GM12878 (cell line): ENCODE measurements at places on chromosomes 6 and 20.

- DNase-seq: no peak
These were observed 205.9 kb downstream of the ZMYND8 start for GRCh38 chr20:47150403-47151152.

- DNase-seq: no peak
These were observed 77.9 kb upstream of the CDH4 start for GRCh38 chr20:61173961-61174725.

- no peak for DNase-seq
These were observed 3.1 kb downstream of the B3GALT4 start for GRCh38 chr6:33279971-33280511.

DNA sequence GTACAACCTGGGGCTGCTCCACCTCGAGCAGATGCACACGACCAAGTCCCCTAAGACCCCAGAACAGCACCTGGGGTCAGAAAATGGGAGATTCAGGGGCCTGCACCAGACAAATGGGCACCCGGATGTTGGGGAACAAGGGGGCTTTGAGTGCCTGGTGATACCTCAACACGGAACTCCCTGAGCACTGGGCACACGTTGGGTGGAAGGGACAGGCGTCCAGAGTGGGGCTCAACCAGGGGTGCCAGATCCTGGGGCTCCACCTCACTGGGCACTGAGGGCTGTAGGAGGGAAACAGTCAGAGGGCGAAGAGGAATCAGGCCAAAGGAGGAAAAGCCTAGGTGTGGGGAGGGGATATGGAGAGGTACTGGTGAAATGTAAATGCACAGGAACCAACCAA lies 33.5 kb upstream of the SPAG4 start:
- no peak for DNase-seq

DNA sequence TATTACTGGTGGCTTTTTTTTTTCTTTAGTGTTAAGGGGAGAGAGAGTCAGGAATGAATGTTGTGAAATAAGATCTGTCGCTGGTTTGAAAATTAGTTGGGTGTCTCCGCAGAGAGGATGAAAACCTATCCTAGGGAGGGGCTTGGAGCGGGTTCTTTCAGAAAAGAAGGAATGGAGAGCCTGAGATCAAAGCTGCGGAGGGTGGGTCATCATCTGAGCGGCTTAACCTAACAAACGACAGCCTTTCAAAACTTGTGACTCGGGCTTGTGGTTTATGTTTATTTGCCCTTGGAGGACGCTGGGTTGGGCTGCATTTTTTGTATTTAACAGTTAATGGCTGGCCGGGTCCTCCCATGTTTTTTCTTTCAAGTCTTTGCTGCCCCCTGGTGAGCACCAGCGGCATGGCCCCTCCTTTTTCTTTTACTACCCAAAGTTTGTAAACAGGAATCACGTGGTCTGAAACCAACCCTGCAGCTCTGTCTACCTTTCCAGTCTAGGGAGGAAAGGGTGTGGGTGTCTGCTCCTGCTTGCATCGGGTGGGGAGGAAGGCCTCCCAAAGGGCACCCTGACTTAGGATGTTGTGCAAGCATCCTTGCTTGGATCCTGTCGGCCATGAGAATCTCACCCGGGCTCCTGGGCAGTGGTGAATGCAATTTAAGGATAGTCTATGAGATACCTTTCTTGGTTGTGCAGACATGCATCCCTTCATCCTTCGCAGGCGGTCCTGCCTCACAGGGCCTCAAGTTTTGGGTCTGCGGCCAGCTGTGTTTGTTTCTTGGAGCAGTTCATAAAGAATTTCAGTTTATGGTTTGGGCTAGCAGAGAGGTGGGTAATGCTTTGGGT lies 2.2 kb downstream of the PIM1 start:
- peak; percentile 60 for DNase-seq

DNA sequence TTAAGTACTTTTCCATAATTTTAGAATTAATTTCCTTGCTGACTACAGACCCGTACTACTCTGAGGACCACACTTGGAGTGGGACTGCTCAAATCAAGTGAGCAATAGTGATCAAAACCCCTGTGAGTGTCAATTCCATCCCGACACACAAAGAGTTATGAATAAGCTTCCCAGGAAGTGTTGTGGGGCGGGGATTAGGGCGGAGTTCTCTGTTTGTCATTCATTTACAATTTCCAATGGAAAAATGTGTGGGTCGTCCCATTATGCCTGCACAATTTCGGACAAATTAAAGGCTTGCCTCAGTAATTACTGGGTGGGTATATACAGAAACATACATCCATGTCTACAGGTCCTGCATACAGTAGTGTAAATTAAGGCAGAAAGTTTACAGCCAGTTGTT lies 84.2 kb downstream of the ISM1 start:
- no peak for DNase-seq

GRCh38 chr6:34189806-34190503 lies 44.1 kb upstream of the GRM4 start:
- DNase-seq: no peak

- no peak for DNase-seq
These were observed 13.8 kb upstream of the SIRT5 start for GRCh38 chr6:13560651-13561044.

- no peak for DNase-seq
These were observed 95.8 kb upstream of the TAB2 start for GRCh38 chr6:149221774-149222070.

GRCh38 chr20:21234806-21235483 lies 68.2 kb upstream of the XRN2 start:
- DNase-seq: no peak

- no peak for DNase-seq
These were observed 165.6 kb downstream of the KCNQ5 start for GRCh38 chr6:72787391-72788031.

DNA sequence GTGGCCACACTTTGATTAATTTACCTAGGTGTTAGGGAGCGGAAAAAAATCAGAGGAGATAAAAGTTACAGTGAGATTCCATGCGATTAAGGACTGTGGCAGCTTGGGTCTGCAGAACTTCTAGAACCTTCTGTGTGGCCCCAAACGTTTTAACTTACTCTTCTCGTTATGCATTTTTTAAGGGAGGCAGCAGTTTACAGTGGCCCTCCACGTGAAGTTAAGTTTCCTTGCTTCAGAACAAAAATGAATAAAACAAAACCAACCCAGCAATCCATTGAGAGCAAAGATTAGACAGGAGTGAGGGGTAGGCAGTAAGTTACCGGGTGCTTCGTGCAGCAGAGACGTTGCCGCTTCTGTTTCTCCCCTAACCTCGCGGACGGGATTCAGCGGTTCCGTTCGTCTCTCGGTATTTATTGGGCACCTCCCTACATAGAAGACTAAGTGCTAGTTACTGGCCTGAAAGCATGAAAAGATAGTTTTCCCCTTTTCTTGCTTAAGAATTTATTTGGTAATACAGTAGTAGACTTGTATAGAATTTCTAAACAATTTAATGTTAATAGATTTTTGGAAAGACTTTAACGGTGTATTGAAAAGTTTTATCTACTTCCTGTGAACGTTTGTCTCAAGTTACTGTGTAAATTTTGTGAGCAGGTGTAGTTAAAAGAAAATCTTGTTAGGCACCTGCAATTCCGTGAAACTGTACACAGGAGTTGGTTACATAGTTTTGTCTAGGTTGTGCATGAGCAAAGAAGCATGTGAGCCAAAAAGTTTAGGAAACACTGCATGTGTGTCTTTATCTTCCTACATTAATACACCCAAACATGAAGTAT lies 1.1 kb downstream of the BAG2 start:
- DNase-seq: no peak

DNA sequence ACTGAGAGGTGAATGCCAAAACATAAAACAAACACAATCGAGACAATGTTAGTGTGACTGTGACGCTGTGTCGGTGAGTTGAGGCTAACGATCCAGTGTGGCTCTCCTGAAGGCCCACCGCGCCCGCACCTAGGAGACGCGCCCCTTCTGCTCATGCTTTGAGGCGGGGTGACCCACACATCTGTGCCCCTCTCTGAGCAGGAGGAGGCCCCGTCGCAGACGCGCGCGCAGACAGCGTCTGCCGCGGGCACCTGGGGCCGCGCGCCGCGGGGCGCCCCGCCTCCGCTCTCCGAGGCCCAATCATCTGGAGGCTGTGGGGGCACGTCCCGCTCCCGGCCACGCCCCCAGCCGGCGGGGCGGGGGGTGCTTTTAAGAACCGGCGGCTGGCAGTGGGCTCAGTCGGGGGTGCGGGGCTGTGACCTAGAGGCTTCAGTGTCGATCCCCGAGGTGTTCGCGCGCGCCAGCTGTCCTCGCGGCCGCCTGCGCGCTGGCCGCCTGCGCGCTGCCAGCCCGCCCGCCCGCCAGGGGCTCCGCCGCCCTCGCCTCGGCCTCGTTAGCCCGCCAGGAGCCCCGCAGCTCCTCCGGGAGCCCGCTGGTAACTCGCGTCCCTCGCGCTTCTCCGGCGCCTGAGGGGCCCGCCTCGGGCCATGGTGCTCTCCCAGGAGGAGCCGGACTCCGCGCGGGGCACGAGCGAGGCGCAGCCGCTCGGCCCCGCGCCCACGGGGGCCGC lies at the start of gene SLC16A10:
SLC16A10 (plus strand) TSS at position 398 of the 730 bp plus-strand sequence; CDS start at position 648, 250 bp downstream.
- no peak for DNase-seq

DNA sequence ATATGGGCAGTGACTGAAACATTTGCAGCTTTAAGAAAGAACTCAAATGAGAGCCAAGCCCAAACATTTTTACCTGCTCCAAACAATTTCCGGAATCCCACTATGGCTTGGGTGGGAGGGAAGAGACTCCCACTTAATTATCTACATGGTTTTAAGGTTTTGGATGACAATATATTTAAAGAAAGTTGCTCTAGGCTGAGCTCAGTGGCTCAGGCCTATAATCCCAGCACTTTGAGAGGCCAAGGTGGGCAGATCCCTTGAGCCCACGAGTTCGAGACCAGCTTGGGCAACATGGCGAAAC lies 9.5 kb upstream of the AKAP12 start:
- DNase-seq: no peak

DNA sequence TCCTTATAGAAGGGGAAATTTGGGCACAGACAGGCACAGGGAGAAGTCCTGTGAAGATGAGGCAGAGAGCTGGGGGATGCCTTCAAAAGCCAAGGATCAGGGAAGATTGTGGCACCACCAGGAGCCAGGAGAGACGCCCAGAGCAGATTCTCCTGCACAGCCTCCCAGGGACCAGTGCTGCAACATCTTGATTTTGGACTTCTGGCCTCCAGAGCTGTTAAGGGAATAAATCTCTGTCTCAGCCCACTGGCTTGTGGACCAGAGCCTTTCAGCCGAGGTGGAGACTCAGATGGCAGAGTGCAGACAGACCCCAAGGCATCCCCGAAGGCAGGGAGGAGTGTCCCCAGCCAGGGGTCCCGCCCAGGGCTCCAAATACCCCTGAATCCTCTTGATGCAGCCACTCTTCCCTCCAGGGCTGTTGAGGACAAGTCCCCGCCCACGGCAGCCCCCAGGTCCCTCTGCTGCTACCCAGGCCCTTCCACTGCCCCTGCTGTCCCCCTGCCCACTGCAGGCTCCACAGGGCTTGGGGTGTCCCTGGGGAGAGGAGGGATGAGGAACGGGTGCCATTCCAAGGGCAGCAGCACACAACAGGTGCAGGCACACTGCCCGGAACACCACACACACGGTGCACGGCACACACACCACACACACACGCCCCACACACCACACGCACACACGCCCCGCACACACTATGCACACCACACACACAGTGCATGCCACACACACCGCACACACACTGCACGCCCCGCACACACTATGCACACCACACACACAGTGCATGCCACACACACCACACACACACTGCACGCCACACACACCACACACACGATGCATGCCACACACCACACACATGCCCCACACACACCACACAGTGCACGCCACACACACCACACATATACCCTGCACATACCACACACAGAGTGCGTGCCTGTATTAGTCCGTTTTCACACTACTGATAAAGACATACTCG lies 311.4 kb downstream of the TAF4 start:
- no peak for DNase-seq

- no peak for DNase-seq
These were observed 92.6 kb upstream of the PREP start for GRCh38 chr6:105495515-105495914.

- DNase-seq: no peak
These were observed 155.8 kb downstream of the PDE7B start for GRCh38 chr6:136007345-136007744.

DNA sequence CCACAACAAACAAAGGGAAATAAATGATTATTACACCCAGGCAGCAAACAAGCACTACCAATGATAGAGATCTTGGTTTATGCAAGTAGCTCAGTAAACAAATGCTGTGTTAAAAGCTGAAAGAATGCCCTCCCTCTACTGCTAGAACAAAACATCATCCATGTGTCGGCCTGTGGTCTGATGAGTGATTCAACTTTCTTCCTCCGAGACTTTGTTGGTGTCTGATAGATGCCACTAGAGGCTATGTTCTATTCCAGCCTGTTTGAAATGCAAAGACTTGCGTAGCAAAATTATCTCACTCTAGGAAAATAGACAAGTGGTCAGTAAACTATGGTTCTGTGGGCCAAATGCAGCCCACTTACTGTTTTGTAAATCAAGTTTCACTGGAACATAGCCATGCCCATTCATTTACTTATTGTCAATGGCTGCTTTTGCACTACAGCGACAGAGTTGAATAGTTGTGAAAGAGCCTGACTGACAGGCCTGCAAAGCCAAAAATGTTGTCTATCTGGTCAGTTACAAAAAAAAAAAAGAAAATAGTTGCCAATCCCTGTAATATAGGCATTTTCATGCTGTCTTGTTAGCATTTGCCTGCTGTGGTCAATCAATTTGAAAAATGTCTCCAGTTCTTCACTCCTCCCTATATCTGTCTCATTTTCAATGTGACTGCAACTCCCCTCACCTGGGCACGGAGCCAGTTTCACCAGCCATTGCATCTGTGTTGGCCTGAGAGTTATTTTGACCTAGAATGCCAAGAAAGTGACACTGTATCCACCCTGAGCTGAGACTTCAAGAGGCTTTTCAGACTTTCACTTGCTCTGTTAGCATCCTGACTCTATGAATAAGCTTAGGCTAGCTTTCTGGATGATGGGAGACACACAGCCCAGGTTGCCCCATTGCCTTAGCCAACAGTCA lies 544.6 kb upstream of the BTBD3 start:
- DNase-seq: no peak

DNA sequence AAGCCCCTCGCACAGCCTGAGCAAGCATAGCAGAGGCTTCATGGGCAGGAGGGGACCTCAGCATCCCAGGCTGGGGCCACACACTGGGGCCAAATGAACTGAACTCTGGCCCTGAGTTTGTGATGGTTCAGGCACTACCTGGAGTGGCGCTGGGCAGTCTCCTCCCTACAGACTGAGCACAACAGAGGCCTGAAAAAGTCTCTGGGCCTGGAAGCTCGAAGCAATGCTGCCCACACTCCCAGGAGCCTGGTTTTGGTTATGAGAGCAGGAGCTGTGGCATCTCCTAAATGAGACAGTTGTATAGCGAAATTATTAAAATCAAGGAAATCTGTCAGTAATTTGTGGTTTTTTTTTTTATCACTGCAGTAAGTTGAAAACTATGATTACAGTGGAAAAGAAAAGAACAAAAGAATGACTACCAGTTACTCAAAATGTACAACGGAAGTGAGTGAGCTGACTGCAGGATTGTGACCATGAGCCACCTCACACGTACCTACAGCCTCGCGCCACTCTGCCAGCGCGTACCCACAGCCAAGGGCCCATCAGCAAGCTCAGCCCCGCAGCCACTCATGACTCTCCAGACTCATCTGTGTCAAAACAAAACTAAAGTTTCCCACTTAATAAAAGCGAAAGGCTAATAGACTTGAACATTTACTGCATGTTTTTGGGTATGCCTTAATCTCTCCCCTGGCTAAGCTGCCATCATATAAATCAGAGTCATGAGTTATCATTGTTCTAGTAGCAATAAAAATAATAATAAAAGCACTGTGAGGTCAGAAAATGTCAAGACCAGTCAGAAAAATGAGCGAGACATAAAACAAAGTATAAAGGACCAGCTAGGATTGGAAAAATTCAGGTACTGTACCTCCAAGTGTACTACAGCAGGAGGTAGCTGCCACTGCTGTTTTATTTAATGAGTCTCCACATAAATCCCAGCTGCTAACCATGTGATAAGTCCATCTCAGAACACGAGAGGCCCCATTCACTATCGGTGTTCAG lies 177.0 kb downstream of the FOXC1 start:
- DNase-seq: peak; percentile 60
